ENCODE measurements at places on chromosomes 11 and 22.

- DNase-seq, result peak; percentile 14
Measured at GRCh38 chr22:23137905-23138561, 3.8 kb downstream of the RSPH14 start.

GRCh38 chr11:95715777-95716241, 73.8 kb downstream of the FAM76B start:
- peak; percentile 60 for DNase-seq

GRCh38 chr11:23336961-23337360, 476.7 kb upstream of the CCDC179 start:
- peak; percentile 68 for DNase-seq

GRCh38 chr22:25853078-25853477, 111.1 kb downstream of the MYO18B start:
- DNase-seq, result no peak

DNA sequence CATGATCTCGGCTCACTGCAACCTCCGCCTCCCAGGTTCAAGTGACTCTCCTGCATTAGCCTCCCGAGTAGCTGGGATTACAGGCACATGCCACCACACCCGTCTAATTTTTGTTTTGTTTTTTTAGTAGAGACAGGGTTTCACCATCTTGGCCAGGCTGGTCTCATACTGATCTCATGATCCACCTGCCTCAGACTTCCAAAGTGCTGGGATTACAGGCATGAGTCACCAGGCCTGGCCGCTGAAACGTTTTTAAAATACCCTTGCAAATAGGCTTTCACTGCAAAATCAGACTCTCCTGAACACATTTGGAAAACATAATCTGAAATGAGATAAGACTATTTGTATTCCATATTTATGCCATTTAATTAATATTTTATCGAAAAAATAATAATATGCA, 826.1 kb upstream of the CNTN5 start:
- DNase-seq, result no peak

GRCh38 chr22:23402275-23403151, 177.6 kb downstream of the IGLL1 start:
- DNase-seq, result peak; percentile 43

DNA sequence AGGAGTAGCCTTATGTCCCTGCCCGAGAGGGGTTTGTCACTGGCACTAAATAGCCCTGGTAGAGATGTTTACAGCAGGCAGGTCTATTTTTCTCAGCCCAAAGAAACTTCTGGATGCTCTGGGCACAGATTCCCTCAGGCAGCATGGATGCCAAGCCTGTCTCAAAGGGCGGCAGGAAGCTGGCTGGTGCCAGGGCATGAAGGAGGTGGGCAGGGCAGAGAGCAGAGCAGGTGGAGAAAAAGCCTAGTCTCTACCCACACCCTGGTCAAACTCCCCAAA, 4.1 kb upstream of the GAS2L1 start:
- DNase-seq, result no peak

GRCh38 chr11:3994030-3994640, 100.5 kb upstream of the RRM1 start:
- DNase-seq, result no peak
